CD4-positive, alpha-beta T cell (primary cell): ENCODE measurements at places on chromosomes 2 and 18.

DNA sequence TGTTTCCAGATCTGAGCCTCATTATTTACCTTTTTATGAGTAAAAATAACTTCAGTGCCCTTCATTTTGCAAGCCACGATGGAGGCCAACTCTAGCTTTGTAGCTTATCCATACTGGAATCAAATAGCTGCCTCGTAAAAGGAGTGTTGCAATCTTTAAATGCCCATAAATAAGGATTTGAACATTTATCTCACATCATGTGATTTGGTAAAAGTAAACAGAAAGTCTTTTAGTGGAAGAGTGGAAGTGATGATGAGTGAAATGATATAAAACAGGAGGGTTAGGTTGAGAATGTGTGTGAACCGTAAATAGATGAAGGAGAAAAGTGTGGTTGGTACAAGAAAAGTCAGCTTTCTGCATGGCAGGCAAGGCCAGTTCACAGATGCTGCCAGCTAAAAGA lies 348.9 kb downstream of the OSR1 start:
- no peak overlapping the region for H3K4me3 ChIP-seq
- H3K4me1 ChIP-seq, result no peaks in the 10 kb centered on the region
- no peak for DNase-seq
- H3K36me3 ChIP-seq, result no peaks in the 10 kb centered on the region

- H3K27me3 ChIP-seq, result no peaks in the 10 kb centered on the region
- H3K4me3 ChIP-seq, result no peak overlapping the region
- DNase-seq, result no peak
- H3K4me1 ChIP-seq, result peaks cover 9% of the 10 kb centered on the region
- H3K36me3 ChIP-seq, result peaks cover 51% of the 10 kb centered on the region
- no peak overlapping the region for H3K27ac ChIP-seq
Measured at GRCh38 chr2:159728629-159729028, 16.3 kb downstream of the MARCHF7 start.

DNA sequence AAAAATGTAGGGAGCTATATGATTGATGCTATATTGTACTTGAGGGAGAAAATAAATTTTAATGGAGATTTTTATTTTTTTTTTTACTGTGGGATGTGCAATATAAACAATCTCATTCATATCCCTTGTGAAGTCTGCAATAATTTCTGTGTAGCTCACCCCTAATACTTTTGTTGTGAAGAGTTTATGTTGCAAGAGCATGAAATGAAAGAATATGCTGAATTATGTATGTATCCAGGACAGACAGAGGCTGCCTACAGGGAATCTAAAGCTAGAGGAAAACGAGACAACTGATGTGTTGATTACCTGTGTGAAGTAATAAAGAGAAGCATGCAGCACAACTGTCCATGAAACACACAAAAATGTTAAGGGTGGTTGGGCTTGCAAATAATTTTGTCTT lies 643.3 kb downstream of the DCDC2C start:
- H3K27ac ChIP-seq, result no peak overlapping the region
- no peak for DNase-seq
- H3K36me3 ChIP-seq, result no peaks in the 10 kb centered on the region
- H3K4me3 ChIP-seq, result no peak overlapping the region
- no peaks in the 10 kb centered on the region for H3K27me3 ChIP-seq
- H3K4me1 ChIP-seq, result no peaks in the 10 kb centered on the region

DNA sequence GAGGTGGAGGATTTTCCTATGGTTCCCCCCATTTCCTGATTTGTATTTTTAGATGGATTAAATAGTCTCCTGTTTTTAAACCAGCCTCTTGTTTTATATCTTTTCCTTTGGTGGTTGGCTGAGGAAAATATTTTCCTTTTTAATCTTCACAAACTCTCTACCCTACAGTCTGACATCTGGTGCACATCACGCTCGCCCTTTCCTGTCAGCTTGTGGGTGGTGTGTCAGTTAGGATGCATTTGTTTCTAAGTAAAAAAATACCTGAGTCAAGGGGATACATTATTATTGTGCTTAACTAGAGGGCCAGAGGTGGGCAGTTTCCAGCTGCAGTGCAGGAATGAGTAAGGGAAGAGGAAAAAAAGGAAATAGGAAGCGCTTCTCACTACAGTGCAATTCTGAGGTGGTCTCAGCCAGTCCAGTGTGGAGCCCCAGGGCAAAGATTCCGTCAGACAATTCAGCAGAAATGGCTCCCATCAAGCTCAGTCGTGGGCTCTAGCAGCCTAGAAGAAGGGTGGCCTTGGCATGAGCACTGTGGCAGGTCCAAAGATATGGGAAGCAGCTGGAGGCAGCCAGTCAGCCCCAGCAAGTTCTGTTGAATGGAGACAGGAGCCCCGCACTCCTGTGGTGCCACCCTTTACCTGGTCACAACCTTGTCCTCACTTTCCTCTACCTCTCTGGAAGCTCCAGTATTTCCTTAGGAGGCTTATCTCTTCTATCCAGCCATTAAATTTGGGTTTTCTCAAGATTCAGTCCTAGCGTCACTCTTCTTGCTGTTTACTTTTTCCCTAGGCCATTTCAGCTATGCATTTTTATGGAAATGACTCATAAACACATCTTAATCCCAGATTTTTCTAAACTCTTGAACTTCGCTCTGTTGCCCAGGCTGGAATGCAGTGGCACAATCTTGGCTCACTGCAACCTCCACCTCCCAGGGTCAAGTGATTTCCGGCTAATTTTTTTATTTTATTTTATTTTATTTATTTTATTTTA lies 18.5 kb downstream of the SFTPB start:
- H3K27ac ChIP-seq, result no peak overlapping the region
- no peak for DNase-seq
- no peaks in the 10 kb centered on the region for H3K4me1 ChIP-seq
- no peaks in the 10 kb centered on the region for H3K27me3 ChIP-seq
- no peak overlapping the region for H3K4me3 ChIP-seq
- H3K36me3 ChIP-seq, result peaks cover 81% of the 10 kb centered on the region

DNA sequence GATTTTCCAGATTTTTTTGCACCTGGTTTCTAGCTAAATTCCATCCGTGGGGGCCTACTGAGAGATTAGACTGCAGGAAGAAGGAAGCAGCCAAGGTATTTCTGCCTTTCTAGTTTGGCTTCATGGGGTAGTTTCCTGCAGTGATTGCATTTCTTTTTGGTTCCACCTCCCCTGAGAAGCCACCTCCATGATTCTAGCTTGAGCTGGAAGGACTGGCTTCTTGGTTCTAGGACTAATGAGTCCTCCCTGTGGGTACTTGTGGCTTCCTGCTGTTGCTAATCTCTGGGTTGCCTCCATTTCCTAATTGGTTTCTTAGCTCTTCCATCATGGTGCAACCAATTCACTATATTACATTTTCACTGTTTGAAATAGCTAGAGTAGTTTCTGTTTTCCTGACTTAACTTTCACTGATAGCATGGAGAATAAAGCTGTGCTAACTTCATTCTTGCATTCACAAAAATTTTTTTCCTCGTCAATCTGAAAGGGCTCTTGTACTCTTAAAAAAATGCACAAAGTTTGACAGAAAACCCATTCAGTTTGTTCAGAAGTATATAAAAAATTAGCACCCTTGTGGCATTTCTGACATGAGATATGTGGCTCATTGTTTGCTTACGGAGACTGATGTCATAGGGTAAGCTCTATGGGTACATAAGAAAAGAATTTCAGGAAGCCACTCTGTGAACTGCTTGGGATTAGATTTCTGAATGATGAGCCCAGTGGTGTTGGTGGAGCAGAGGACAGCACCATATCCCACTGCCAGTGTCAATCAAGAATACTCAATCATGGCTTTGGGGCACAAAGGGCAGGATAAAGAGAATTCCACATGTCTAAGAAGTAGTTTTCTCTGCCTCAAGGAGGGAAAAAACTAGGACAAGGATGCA lies 242.8 kb upstream of the RBMS1 start:
- no peaks in the 10 kb centered on the region for H3K36me3 ChIP-seq
- DNase-seq, result no peak
- H3K27ac ChIP-seq, result no peak overlapping the region
- H3K4me1 ChIP-seq, result no peaks in the 10 kb centered on the region

DNA sequence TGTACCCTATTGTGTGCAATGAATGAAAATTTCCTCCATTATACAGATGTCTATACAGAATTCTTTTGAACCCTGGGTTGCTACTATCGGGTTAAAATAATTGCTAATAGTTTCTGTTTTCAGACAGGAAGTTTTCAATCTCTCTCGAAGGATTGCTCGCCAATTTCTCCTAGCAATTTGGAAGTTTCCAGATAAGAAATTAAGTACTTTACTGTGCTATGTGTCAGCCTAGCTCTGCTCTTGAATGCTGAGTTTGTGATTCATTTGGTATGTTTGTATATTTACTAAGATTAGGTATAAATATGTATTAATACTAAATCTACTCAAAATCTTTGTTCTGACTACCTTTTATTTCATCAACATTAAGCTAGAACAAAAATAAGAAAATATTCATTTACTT lies 74.6 kb upstream of the ARL5A start:
- no peak for DNase-seq
- no peaks in the 10 kb centered on the region for H3K36me3 ChIP-seq
- no peak overlapping the region for H3K27ac ChIP-seq
- no peak overlapping the region for H3K4me3 ChIP-seq

DNA sequence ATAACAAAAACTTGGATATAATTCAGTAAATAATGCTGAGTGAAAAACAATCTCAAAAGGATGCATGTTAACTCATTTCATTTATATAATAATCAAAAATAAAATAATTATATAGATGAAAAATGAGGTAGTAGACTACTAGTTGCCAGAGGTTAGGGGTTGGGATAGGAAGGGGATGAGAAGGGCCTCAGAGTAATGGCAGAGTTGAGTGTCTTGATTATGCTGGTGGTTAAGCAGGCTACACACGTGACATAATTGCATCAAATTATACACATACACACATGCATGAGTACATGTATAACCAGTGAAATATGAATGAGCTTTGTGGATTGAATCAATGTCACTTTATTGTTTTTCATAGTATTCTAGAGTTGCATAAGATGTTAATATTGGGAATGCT lies 201.0 kb downstream of the RIT2 start:
- H3K4me3 ChIP-seq, result no peak overlapping the region
- no peak for DNase-seq
- H3K4me1 ChIP-seq, result no peaks in the 10 kb centered on the region
- no peaks in the 10 kb centered on the region for H3K36me3 ChIP-seq
- H3K27me3 ChIP-seq, result no peaks in the 10 kb centered on the region

DNA sequence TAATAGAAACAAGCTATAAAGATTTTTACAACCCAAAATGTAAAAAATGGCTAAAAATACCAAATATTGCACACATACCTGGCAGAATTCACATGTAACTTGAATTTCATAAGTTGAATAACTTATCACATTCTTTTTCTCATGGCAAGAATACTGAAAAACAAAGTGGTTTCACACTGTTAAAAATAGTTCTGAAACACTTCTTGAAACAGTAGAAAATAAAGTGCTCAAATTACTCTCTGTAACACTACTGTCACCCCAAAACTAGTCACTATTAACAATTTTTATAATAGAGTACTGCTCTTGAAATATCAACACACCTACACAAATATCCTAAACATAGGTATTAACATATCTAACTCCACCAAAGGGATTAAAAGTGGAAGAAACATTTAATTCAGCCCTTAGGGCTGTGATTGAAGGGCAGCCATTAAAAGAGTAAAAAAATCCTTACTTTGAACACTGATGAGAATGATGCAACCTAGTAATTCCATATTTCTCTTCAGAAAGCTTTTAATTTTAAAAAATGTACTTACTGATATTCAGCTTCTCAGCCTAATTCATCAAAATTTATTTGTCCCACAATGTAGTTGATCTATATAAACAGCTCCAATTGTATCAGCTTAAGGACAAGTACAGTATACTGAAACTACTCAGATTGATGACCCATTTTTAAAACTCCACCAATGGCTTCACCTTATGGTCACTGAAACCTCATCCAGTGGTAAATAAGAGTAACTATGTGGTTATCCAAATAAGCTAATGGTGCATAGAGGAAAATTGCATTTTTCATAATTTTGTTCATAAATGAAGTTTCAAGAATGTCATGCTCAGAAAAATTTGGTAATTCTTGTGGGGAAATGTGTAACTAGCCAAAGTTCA lies 31.4 kb downstream of the ATF2 start:
- peaks cover 30% of the 10 kb centered on the region for H3K36me3 ChIP-seq
- no peaks in the 10 kb centered on the region for H3K27me3 ChIP-seq
- no peaks in the 10 kb centered on the region for H3K4me1 ChIP-seq
- no peak overlapping the region for H3K27ac ChIP-seq
- no peak for DNase-seq
- H3K4me3 ChIP-seq, result no peak overlapping the region

DNA sequence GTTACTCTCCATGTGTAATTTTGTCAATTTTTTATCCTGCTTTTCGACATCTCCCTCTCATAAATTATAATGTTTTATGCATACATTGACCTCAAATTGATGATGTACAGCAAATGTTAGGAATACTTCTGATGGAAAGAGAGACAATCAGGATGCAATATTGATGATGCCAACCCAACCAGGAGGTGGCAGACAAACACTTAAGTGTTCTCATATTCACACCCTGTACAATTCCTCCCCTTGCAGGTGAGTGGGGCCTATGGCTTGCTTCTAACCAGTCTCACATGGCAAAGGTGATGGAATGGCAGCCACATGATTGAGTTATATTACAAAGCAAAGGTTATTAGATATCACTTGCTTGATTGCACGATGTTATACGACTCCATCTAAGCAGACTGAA lies 594.3 kb upstream of the REG3G start:
- DNase-seq, result no peak
- H3K36me3 ChIP-seq, result no peaks in the 10 kb centered on the region
- H3K27ac ChIP-seq, result no peak overlapping the region

- H3K27ac ChIP-seq, result no peak overlapping the region
- H3K4me3 ChIP-seq, result no peak overlapping the region
- H3K27me3 ChIP-seq, result no peaks in the 10 kb centered on the region
- no peaks in the 10 kb centered on the region for H3K36me3 ChIP-seq
- no peaks in the 10 kb centered on the region for H3K4me1 ChIP-seq
Measured at GRCh38 chr18:4416976-4417375, 38.1 kb downstream of the DLGAP1 start.

- no peaks in the 10 kb centered on the region for H3K36me3 ChIP-seq
- H3K4me3 ChIP-seq, result no peak overlapping the region
- peaks cover 19% of the 10 kb centered on the region for H3K4me1 ChIP-seq
- no peak overlapping the region for H3K27ac ChIP-seq
Measured at GRCh38 chr2:203928849-203929248, 7.7 kb upstream of the ICOS start.

DNA sequence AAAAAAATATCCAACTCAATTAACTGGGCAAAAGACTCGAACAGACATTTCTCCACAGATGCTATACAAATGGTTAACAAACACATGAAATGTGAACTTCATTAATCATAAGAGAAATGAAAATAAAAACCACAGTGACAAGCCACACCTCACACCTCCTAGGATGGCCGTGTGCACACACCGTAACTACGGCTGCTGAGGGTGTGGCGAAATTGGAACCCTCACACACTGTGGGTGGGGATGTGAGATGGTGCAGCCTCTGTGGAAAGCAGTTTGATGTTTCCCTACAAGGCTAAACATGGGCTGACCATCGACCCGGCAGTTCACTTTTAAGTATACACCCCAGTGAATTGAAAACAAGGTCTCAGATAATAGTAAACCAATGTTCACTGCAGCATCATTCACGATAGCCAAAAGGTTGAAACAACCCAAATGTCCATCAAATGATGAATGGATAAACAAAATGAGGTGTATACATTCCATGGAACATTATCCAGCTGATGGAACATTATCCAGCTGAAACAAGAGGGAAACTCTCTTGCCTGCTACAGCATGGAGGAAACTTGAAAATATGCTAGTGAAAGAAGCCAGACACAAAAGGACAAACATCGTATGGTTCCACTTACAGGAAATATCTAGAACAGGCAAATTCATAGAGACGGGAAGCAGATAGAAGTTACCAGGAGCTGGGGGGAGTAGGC lies 32.2 kb downstream of the ZAP70 start:
- peak overlapping the region; percentile 27 for H3K27ac ChIP-seq
- peaks cover 67% of the 10 kb centered on the region for H3K4me1 ChIP-seq
- H3K4me3 ChIP-seq, result peak overlapping the region; percentile 8
- no peaks in the 10 kb centered on the region for H3K27me3 ChIP-seq
- peaks cover 7% of the 10 kb centered on the region for H3K36me3 ChIP-seq
- DNase-seq, result peak; percentile 18
